ENCODE measurements at places on chromosomes 1 and 21.
A peak's percentile ranks its signal among the peaks of the same experiment; 100 is the strongest.

GRCh38 chr1:30123896-30124295, 599.5 kb downstream of the MATN1 start:
- DNase-seq = no peak

DNA sequence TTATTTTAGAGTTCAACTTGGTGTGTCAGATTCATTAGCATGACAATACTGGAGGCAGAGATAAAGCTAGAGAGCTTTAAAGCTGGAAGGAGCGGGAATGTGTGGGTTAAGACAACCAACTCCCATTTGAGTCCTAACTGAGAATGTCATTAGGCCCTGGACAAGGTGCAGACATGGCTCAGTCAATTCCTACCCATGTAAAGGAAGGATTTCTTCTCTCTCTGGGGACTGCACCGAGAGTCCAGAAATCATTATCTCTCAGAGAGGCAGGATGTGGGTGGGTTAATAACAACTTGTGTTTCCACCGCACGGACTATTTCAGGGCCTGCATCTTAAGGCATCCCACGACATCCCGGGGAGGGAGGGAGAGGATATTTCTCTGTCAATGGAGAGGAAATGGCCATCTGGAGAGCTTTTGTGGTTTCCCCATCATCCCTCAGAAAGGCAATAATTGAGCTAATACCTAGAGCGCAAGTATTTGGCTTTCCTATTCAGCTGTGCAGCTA, 46.7 kb upstream of the SARS1 start:
- DNase-seq = no peak

GRCh38 chr21:21290751-21291150, 292.5 kb downstream of the NCAM2 start:
- DNase-seq = no peak

- DNase-seq = peak; percentile 61
Measured at GRCh38 chr1:87794788-87795614, 466.3 kb downstream of the LMO4 start.

Measured in foreskin keratinocyte (primary cell).